ENCODE measurements at places on chromosomes 16 and 17. TPM values are rescaled to one million over a fixed set of nuclear protein-coding genes. Genes with fewer than 3 reads are reported as not detected.

The MPP2 gene
- total RNA-seq, result 0.79 TPM

The MPV17L gene
- total RNA-seq, result not detected

The CWC25 gene
- total RNA-seq, result 12.2 TPM

The FAM83G gene
- total RNA-seq, result 19.2 TPM

The RAD51D gene
- total RNA-seq, result 6.7 TPM

The ZNF624 gene
- 5.2 TPM for total RNA-seq

Data from placental epithelial cell (primary cell).